ENCODE measurements at places on chromosomes 11 and 22.

DNA sequence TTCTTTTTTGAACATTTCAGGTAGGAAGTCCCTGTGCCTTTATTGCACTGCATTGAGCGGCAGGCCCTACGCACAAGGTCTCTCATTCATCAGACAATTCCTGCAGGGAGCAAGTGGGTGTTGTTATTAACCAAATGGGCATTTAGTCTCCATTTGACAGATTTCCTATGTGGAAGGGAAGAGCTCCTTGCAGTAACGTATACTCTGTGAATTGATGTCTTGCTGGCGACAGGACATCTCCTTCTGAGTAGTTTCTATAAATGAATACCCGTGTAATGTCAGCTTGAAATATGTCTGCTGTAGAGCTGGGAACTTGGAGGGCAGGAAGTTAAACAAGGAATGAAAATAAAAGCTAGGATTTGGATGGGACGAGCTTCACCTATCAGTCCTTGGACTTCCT is 3.7 kb downstream of the OR5B21 start:
- no peak for DNase-seq

GRCh38 chr11:29210426-29210825 is 806.4 kb downstream of the KCNA4 start:
- no peak for DNase-seq

- DNase-seq, result no peak
Observed at GRCh38 chr11:34637303-34637702, 16.4 kb downstream of the EHF start.

DNA sequence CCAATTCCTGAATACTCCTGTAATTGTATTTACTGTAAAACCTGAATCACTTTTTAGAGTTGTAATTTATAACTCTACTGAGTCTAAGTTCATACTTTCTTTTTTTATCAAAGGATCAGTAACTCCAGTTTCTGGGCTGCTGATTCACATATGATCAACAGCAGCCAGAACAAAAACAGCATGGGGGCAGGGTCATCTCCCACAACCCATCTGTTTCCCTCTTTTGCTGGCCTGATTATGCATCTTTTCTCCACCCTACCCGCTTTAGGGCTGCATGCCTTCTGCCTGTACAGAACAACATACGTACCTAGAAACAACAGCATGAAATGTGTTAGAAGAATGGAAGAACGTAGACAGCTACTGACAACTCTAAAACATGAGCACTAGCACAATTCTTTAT is 76.0 kb downstream of the MRTFA start:
- DNase-seq, result no peak

- no peak for DNase-seq
Observed at GRCh38 chr11:111539426-111540113, 950 bp upstream of the LAYN start.

All from GM12891 (cell line).